ENCODE measurements at places on chromosomes 12 and 14.

DNA sequence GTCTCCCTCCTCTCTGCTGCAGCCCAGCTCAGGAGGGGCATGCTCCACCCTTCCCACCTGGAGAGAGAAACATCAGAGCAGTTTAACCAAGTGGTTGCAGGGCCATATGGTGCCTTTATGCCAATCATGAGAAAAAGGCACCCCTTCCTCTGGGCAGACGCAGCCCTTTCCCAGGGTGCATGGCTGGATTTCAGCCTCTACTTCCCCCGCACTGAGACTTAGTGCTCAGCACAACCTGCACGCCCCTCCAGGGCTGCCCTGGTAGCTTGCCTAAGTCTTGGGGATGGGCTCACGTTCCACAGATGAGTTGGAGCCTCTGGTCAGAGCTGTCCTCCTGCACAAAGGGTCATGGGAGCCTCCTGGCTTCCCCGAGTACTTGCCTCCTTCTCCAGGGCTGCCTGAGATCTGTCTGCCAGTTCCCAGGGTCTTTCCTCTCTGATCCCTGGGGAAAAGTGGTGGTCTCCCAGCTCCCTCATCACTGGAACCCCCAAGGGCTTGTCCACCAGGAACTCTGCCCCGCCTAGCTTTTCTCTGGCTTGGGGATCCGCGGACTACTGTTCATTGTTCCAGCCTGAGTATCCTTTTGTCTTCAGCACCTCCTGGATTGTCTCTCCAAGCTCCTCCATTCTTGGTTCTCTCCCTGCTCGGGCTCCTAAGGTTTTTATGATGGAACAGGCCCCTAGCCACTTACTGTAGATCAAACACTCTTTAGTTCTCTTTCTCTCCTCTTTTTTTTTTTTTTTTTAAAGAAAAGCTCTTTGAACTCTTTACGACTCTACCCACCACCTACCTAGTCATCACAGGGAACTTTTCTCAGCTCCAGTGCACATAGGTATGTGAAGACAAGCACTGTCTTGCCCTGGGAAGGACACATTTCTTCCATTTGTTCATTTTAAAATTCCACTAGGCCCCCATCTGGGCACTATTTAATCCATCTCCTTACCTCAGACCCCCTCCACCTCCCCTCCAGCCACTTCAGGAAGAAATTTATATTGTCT, 6.1 kb upstream of the KRT74 start:
- DNase-seq = no peak

- DNase-seq = no peak
These were observed 88.5 kb upstream of the RIN3 start for GRCh38 chr14:92425101-92425500.

DNA sequence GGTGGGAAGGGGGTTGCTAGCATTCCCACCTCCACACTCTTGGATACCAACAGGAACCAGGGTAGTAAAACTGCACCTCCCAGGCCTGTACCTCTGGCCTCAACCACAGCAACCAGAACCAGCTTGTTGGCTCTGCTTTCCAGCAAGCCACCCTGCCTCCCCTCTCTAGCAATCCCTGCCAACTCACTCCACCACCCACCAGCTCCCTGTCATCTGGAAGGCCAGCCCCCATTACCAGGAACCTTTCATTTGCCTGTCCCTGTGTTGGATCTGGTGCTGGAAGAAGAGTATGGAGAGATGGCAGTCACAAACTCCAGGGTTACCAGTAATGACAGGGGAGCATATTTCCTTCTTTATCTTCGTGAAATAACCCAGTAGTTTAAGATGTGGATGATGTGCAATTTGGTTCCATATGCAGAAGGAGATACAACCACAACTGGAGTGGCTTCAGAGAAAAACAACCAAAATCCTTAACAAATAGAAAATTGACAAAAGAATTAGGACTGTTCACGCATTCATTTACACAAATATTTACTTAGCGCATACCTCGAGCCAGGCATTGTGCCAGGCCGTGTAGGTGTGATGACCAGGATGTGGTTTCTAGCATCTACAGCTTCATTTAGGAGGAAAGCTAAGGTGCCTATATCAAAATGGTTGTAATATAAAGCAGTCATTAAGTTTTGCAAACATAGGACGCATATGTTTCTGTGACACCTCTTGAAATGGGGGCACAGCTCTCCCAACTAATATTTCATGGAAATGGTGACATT, 3.4 kb downstream of the B4GALNT3 start:
- no peak for DNase-seq

GRCh38 chr12:62919838-62920237, 15.1 kb downstream of the PPM1H start:
- DNase-seq = no peak

GRCh38 chr12:78402366-78403134, 462.0 kb upstream of the SYT1 start:
- no peak for DNase-seq
